ENCODE measurements at places on chromosomes 4 and X.

DNA sequence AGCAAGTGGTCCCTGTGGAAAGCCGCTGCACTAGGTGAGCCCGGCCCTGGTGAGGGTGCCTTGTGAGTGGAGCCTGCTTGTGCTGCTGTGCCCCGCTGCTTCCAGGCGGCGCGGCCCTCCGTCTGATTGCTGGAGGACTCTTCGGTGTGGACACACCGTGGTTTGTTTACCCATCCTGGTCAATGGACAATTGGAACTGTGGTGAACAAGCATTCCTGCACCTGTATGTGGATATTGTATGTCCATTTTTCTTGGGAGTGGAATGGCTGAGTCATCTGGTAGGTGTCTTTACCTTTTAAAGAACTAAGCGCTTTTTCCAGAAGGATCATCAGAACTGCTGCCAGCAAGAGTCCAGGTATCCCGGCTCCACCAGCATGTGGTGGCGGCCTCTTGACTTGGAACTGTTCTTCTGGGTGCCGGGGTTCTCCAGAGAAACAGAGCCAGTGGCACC, 15.6 kb downstream of the MAEA start:
- no peak for DNase-seq

- no peak for DNase-seq
These were observed 117.6 kb upstream of the DCAF12L1 start for GRCh38 chrX:126670258-126670657.

DNA sequence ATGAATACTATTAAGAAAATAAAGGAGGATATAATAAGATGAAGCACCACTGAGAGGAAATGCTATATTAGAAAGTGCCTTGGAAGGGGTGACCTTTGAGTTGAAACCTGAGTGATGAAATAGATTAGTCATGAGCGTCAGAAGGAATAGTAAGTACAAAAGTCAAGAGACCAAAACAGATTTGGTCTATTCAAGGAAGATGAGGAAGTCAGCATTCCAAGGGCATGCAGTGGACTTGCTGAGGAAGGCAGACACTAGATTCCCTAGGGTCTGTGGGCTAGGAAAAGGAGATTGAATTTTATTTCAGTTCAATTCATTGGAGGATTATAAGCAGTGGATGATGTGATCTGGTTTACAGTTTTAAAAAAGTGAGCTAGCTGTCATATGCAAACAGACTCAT, 73.0 kb upstream of the WDFY3 start:
- DNase-seq: peak; percentile 44

- DNase-seq: no peak
These were observed 263.8 kb upstream of the RPS6KA3 start for GRCh38 chrX:20530406-20530921.

- no peak for DNase-seq
These were observed 19.7 kb downstream of the SLAIN2 start for GRCh38 chr4:48361012-48361400.

DNA sequence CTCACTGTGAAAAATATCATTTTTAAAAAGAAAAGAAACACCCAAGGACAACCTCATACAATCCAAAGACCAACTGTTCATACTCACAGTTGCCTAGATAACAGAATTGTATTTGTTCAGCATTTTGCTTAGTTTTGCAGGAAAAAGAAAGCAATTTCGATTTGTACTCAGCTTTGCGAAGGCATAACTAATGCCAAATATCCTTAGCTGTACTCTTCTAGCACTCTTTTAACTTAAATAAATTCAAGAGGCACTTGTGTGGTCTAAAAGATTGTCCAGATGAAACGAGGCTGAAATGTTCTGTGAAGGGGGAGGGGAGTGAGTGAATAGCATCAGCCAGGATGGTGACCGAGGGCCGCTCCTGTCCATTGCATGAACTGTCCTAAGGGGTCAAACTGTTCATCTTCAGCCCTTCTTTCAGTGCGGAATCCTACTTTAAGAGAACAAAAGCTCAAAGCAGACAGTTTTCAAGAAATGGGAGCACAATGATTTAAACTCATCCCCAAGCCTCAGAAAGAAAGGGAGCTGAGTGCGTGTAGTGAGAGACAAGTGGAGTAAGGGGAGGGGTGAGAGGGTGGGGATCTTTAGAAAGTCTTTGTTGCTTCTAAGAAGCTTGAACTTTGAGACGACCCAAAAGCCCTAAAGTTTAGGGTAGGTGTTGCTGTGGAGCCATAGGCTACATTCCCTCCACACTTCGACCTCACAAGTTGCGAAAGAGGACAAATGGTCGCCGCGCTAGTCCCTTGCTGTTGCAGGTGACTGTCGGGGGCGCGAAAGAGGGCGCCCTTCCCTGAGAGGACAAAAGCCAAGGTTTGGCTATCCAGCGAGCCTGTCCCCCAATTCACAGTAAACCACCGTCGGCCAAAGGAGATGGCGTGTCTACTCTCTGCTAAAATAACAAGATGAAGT, 4.0 kb upstream of the NEUROG2 start:
- no peak for DNase-seq

Data from brain pericyte (primary cell).